ENCODE measurements at places on chromosomes 1 and 21.

DNA sequence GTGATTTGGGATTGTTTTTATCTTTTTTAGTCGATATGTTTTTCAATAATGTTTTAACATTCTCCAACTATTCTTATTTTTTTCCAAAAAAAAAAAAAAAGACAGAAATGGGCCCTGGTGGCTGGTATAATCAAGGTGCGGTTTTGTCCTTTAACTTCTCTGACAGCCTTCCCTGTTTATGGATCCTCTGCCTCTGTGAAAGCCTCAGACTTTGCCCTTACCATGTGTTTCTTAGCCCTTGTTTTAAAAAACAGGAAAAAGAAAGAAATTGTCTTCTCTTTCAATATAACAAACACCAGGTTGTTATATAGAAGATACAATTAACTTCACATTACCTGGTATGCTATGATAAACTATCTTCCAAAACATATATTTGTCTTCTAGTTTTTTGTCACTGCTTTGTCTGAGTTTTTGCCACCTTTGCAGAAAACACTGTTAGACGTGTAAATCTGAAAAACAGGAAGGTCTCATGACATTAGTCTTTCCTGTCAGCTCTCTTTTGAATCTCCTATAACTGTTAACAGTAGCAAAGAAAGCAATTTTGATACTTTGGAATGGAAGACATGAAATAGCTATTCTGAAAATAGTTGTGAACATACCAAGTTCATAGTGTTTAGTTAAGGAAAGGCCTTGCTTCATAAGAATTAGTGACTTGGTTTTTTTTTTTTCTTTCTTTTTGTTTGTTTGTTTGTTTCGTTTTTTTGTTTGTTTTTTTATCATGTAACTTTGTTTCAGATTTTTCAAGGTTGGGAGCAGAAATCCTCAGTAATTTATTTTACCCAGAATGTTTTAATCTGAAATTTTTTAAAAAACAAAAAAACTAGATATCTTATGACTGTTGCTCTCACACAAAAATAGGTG is 31.7 kb upstream of the CACYBP start:
- no peak for DNase-seq

GRCh38 chr1:200337410-200337809 is 72.4 kb downstream of the ZNF281 start:
- no peak for DNase-seq

DNA sequence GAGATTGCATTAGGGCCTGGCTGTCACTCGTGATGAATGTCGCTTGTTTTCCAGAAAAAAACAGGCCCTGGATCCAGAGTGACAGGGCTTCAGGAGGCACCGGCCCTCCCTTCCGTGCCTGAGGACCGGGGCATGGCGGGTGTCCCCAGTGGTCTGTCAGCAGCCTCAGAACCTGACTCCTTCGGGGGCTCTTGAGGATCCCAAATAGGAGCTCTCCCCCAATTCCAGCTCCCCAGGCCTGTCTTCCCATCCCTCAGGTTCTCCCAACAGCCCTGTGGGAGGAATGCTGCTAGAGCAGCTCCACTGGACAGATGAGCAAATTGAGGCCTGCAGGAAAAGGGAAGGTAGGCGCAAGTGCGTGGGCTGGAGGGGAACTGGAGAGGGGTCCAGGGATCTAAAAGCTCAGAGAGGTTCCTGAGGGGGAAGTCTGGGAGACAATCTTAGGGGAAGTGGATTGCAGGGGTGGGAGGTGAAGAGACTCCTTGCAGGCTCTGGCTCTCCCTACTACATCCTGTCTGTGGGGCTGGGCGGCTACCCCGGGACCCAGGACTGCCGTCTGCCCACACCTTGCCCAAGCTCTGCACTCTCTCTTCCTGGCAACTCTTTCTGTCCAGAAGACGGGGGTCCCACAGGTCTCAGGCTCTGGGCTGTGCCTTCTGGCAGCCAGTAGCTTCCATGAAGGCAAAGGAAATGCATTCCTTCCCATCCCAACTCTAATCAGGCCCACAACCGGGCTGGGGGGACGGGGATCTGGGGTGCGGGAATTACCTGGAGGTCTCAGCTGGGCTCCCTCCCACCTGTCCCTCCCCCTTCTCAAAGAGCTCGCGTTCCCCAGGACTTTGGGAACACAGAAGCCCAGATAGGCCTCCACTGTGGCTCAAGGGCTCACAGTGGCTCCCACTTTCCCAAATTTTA is 105.7 kb upstream of the CASZ1 start:
- DNase-seq: no peak

DNA sequence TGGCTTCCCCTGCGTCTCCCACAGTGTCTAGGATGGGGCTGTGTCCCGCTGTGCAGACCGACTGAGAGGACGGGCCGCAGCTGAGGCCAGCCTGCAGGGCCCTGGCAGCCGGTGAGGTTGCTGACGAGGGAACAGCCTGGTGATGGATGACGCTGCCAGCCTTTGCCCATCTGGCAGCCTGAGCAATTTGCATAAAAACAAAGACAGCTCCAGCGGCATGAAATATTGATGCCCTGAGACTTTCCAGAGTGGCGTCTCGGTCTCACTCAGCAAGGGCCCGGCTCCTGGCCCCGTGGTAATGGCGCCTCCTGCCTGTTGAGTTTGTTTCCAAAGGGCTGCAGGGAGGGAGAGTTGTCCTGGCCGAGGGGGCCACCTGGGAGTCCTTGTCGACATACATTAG is 19.1 kb upstream of the KCNA10 start:
- no peak for DNase-seq

DNA sequence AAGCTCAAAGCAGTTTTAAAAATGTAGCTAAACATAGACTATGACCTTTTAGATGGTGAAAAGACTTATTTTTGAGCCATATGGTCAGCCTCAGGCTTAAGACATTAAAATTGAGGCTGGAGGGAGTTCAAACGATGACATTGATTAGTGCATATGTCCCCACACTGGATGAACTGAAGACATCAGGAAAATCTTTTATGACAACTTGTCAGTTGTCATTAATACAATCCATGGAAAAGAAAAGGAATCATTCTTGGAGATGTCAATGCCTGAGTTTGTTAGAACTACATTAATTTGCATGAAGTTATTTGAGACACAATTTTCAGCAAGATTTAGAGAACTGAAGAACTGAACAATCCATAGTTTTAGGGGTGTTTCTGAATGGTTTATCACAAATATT is 349.9 kb downstream of the COL11A1 start:
- DNase-seq: no peak

GRCh38 chr1:37483785-37484184 is 9.4 kb downstream of the ZC3H12A start:
- DNase-seq: no peak
